ENCODE measurements at places on chromosomes 2 and 18. TPM values are rescaled to one million over a fixed set of nuclear protein-coding genes. Genes with fewer than 3 reads are reported as not detected.

DNA sequence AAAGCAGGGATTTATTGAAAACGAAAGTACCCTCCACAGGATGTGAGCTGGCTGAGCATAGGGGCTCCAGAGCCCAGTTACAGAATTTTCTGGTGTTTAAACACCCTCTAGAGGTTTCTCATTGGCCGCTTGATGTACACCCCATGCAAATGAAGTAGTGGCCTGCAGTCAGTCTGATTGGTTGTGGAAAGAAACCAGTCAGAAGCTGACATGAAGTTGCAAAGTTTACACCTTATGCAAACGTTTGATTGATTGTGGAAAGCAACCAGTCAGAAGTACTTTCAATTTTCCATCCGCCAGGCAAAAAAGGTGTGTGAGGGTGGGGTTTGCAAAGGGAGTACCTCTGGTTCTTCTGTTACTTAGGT is 62.3 kb downstream of the VWA3B start:
- no peak for DNase-seq

DNA sequence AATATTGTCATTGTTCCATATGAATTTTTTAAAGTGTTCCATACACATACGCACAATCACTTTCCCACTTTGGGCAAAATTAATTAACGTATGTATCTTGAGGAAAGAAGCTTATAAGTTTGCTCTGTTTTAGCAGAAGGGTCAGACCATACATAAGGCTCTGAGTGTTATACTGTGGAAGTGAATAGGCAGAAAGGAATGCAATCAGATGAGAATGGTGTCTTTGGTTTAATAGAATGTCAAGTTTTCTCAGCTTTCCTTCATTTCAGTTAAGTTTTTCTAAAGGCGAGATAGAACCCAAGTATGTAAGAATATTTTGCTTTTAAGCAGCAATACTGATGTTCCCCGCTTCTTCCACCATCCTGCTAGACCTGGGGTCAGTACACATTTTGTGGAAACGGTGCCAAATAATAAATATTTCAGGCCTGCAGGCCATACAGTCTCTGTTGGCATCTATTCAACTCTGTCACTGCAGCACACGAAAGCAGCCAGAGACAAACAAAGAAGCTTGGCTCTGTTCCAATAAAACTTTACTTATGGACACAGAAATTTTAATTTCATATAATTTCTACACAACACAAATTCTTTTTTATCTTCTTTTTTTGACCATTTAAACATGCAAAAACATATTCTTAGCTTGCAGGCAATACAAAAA is 100.6 kb downstream of the UPP2 start:
- DNase-seq: no peak

- DNase-seq: no peak
Observed at GRCh38 chr2:171320731-171321130, 113.1 kb downstream of the METTL8 start.

DNA sequence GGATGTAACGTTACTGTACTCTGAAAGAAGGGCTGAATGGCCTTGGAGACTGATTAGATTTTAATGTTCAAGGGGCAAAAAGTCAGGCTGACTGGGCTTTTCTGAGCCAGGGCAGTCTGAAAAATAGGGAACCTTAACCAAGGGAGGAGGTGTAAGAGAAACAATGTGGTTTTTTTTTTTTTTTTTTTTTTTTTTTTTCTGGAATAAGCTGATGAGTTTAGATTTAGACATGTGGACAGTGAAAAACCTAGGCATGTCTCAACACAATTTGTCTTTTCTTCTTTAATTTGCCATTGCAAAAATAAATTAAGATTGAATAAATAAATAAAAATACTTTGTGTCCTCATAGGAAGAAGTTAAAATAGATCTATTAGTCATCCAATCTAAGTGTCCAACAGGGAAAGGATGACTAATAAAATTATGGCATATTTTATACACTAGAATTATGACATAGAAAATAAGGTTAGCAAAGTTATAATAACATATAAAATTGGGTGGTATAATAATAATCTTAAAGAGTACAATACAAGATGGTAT is 237.6 kb upstream of the TRIB2 start:
- no peak for DNase-seq

GRCh38 chr2:117603060-117603459 is 211.4 kb upstream of the DDX18 start:
- DNase-seq: no peak

Gene PDCL3
- 17.7 TPM for total RNA-seq

Gene MGAT4A
- 28.6 TPM for total RNA-seq
